ENCODE measurements at places on chromosomes 3 and 15.

DNA sequence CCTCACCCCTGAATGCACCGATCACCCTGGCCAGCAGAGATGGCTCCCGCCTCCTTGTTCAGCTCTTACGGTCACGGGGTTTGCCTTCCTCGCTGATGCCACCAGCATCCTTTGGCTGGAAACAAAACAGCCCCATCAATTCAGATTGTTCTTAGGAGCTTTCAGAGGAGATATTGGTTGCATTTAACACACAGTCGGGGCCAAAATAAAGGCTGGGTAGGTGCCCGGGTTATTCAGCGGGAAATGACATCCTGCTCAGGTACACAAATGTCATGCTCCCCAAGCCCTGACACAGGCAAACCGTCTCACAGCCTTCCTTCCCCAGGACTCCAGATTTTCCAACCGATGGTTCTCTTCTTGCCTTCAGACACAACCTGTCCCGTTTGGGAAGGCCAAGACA, 62.4 kb upstream of the MEF2A start:
- DNase-seq, result no peak

- no peak for DNase-seq
Measured at GRCh38 chr3:56254835-56255234, 213.4 kb downstream of the ERC2 start.

- no peak for DNase-seq
Measured at GRCh38 chr3:46990573-46991374, 11.3 kb downstream of the NBEAL2 start.

DNA sequence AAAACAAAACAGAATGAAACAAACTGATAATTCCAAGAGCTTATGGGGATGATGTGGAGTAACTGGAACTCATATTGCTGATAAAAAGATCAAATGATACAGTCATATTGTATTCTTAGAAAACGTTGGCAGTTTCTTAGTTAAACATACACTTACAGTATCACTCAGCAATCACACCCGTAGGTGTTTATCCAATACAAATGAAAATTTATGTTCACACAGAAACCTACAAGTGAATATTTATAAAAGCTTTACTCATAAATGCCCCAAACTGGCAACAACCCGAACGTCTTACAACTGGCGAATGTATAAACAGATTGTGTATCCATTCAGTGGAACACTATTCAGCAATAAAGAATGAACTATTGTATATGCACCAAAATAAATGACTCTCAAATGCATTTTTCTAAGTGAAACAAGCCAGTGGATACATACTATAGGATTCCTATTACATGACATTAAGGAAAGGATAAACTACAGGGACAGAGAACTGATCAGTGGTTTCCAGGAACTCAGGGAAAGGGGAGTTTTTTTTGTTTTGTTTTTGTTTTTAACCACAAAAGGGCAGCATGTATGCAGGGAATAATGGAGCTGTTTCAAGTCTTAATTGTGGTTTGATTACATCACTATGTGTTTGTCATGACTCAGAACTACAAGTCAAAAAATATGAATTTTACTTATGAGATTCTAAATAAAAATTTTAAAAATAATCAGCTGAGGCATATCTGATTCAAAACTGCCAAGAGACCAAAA, 71.8 kb upstream of the NDUFB4 start:
- no peak for DNase-seq

DNA sequence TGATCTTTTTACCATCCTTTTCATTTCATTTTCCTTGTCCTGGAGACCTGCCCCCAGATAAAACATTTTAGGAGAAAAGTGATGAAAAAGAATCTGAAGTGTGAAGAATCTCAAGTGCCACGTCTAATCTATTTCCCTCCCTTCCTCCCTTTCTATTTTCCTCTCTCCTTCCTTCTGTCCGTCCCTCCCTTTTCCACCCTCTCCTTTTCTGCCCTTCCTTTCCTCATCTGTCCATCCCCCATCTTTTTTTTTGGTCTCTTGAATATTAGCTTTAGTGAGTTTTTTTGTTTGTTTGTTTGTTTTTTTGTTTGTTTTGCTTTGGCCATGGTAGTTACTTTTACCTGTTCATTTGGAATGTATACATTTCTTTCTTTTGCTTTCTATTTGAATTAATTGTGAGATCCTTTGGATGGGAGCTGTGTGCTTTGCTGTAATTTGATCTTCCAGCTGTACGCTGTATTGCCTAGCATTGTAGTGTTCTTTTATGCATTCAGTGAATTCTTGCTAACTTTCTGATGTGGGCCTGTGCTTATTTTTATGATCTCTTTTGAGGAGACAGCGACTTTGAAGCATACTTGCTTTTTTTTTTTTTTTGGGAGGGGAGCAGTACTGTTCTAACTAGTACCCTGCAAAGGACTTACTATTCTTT, 19.2 kb downstream of the CDIN1 start:
- DNase-seq, result no peak

- DNase-seq, result no peak
Measured at GRCh38 chr3:184815046-184815930, 3.3 kb downstream of the VPS8 start.

DNA sequence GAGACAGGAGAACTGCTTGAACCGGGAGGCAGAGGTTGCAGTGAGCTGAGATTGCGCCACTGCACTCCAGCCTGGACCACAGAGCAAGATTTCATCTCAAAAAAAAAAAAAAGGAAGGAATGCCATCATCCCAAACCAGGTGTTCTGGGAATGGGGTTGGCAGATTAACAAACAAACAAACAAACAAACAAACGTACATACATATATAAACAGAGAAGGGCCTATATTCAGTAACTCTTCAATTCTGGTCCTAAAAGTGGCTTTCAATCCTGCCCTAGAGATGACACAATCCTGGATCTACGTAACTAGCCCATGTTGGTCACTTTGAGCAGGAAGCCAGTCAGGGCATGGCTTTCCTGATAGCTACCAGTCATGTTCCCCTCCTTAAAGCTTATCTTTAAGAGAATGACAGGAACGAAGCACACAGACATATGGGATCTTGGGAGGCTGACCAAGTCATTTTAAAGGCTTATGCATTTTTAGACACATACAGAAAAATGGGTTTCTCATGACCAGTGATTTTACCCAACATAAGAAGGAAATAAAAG, 29.9 kb upstream of the RAB11A start:
- DNase-seq, result no peak

DNA sequence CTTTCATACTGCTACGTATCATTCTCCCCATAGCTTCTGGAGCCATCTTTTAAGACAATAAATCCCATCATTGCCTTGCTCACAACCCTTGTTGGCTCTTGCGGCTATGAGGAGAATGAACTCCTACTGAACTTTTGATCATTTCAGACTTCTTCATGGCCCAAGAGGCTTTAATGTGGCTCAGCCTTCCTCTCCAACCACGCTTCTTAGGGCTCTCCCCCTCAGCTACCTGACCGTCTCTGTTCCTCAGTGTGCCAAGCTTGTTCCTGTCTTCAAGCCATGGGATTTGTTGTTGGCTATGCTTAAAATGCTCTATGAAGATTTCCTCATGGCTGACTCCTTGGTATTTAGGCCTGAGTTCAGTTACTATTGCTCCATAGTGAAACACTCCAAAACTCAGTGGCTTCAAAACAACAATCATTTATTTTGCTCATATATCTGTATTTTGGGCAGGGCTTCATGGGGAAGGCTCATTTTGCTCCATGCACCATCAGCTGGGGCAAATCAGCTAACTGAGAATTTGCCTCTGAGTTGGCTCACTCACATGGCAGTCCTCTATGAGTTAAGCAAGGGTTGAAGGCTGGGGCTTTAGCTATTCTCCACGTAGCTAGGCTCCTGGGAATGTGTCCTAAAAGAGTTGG, 47.5 kb downstream of the FOXL2 start:
- no peak for DNase-seq

- DNase-seq, result no peak
Measured at GRCh38 chr3:88239870-88240269, 90.1 kb downstream of the C3orf38 start.

DNA sequence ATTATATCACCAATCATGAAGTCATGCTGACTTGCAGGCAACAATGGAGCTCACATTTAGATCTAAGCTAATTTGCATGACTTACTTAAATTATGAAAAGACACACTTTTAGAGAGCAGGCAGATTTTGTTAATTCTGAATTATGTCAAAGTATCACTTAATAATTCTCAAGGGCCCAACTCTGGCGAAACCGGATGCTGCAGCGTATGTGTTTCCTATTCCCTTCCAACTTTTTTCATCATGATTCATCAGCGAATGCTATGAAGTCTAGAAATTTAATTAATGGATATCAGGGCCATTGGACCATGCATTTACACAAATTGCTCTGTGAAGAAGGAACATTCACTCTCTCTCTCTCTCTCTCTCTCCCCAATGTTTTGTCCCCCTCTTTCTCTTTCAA, 63.5 kb upstream of the GOLGA8A start:
- no peak for DNase-seq

- no peak for DNase-seq
Measured at GRCh38 chr3:190840146-190840545, 22.3 kb downstream of the GMNC start.

DNA sequence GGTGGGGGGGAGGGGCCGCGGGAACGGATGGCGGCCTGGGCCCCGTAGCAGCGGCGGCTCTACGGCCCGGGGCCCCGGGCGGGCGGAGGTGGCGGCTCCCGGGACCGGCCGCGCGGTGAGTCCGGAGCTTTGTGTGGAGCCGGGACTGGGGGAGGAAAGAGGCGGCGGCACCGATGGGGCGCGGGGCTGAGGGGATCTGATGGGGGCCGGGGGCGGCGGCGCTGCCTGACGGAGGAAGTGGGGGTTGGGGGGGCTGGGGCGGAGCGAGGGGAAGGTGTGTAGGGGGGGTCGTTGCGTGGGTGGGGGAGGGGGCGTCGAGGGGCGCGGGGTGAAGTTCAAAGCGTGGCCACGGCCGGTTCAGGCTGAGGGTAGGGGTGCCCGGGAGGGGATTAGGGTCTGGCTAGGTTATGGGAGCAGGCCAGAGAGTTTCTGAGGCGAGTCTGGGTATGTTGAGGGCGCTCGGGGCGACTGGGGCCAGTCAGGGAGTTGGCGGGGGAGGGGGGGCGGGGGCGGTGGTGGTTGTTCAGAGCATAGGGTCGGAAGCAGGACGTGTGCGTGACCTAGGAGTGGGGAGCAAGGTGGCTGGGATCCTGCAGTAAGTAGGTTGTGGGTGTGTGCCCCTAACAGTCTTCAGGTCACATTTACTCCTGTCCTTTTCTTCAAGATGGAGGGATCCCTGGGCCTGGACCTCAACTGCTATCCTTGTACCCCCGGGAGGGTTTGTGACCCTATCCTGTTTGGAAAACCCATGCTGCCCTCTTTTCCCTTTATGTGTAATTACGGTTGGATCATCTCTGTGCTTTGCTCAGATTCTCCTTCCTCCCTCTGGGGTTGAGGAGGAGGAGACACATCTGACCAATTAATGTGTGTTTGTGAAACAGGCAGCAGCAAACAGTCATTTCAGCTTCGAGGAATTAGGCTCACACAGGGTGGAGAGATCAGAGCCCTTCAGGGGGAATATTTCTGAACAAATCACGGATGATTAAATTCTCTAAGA, 644 bp downstream of the ZNF609 start:
- no peak for DNase-seq

DNA sequence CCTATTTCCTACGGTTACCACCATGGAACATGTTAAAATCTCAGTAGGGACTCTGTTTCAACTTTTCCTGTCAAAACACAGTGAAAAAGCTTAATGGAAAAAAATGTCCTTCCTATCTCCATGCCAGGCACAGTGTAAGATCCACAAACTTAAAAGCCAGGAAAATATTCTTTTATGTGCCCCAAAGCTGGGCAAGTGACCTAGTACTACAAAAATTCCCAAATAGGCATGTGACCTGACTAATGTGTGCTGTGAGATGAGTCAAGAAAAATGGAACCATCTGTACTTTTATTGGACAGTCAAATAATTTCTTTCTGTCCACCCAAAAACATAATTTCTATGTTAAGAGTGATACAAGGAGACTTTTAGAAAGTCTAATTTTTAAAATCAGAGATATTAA, 406.0 kb downstream of the ZBTB20 start:
- DNase-seq, result no peak

DNA sequence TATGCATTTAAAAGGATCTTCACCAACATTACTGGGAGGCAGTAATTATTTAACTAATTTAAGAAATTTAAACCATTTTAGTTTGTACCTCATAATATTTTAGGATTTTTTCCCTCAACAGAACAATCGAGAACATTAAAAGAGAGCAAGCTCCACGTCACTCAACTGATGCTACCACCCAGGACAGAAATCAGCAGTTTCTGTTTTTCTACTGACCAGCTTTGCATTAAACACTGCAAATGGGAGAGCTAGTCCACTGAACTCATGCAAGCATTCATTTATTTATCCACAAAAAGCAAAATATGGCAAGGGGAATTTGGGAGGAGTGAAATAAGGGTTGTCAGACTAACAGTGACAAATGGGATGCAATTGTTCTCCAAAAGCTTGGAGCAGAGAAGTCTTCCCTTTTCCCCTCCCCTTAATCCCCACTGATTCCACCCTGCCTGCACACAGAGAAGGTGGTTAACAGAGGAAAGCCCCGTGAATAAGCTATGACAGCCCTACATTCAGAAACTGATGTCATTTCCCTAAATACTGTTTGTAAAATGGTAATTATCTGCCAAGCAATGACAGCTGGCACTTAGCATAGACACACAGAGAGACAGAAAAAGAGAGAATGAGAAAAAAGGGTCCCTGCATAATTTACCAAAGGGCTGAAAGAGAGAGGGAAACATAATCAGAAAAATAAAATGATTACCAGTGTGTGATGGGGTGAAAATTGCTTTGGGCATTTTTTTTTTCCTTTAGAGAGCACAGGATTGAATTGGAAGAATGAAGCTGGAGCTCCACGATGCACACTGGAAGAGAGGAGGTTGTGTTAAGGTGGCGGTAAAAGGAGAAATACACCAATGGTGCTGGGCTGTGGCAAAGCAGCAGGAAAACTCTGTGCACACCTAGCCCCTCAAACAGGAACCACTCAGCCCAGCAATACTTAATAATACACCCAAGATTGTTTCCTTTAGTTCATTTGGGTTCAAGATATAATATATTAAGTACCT, 777.4 kb downstream of the TUSC7 start:
- no peak for DNase-seq

DNA sequence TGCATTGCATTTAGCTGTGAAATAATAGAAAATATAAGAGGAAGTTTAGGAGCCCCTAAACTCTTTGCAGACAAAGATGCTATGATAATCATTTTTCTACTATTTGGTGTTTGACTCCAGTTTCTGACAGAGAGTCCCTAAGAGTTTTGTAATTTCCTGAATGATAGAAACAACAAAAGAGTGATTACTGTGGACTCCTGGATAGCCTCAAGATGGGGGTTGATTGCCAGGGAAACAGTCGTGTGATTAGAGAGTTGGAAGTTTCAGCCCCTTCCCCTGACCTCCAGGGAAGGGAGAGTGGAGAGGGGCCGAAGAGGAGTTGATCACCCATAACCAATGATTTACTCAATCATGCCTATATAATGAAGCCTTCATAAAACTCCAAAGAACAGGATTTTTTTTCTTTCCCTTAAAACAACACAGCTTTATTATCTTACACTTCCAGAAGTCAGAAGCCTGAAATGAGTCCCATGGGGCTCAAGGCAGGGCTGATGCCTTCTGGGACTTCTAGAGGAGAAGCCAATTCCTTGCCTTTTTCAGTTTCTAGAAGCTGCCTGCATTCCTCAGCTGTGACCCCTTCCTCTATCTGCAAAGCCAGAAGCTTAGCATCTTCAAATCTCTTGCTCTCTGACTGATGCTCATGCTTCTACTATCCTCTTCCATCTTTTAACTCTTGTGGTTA, 292.3 kb upstream of the ZPLD1 start:
- no peak for DNase-seq

- DNase-seq, result no peak
Measured at GRCh38 chr3:133547432-133548041, 25.9 kb upstream of the CDV3 start.

GRCh38 chr3:13009132-13009945, 63.9 kb downstream of the IQSEC1 start:
- no peak for DNase-seq
